ENCODE measurements at places on chromosomes 16 and 17.

- no peak for DNase-seq
These were observed 57.5 kb downstream of the RNF213 start for GRCh38 chr17:80318166-80318565.

- no peak for DNase-seq
These were observed 55.4 kb downstream of the CFDP1 start for GRCh38 chr16:75377729-75378386.

GRCh38 chr17:1533661-1534325, 17.4 kb upstream of the INPP5K start:
- DNase-seq: no peak

- DNase-seq: no peak
These were observed 2.2 kb downstream of the WDR81 start for GRCh38 chr17:1726626-1727257.

GRCh38 chr17:73420897-73421296, 109.1 kb upstream of the CDC42EP4 start:
- no peak for DNase-seq

GRCh38 chr16:79349803-79350202, 250.7 kb downstream of the MAF start:
- DNase-seq: no peak

GRCh38 chr17:74768069-74768762, 7.9 kb downstream of the NAT9 start:
- DNase-seq: no peak

DNA sequence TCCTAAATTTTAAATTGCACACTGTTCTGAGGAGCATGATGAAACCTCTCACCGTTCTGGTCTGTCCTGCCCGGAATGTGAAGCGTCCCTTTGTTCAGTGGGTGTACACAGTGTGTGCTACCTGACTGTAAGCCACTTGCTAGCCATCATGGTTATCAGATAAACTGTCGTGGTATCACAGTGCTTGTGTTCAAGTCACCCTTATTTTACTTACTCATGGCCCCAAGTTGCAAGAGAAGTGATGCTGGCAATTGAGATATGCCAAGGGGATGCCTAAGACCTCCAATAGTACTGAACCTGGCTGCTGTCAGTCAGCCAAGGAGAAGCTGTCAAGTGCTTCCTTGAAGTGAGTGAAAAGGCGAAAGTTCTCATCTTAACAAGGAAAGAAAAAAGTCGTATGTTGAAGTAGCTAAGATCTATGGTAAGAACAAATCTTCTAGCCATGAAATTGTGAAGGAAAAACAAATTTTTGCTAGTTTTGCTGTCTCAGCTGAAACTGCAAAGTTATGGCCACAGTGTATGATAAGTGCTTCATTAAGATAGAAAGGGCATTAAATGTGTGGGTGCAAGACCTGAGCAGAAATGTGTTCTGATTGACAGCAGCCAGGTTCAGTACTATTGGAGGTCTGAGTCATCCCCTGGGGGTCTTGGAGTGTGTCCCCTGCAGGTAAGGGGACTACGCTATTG, 5.8 kb downstream of the PIK3R6 start:
- DNase-seq: no peak
